NCI-H187 (cell line): ENCODE measurements at places on chromosomes 5 and 9.

GRCh38 chr5:40477856-40478546 lies 201.7 kb upstream of the PTGER4 start:
- DNase-seq: no peak

DNA sequence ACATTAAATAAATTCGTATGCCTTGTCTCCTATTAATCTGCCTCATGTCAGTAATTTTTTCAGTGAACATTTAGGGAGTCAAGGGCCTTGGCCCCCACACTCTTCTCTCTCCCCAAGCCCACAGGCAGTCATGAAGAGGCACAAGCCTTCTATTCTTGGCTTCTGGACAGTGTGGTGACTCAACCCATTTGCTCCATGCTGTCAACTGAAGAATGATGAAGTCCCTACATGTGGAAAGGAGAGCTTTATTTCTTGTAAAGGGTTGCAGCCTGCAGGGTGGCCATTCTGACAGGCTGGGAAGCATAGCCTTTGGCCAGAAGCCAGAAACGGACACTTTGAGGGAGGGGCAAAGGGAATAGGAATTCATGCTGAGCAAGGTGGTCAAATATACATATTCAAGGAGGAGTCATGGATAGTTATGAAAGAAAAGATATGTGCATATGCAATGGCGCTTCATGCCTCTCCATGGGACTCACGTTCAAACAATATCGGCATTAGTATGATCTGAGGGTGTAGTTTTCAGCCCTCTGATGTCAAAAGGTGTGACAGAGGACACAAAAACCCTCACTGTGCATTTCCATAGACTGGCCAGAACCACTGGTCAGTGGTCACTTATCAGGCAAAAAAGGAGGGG lies 31.3 kb downstream of the ANKRA2 start:
- DNase-seq: no peak

GRCh38 chr9:84339962-84340361 lies 596 bp downstream of the SLC28A3 start:
- no peak for DNase-seq

DNA sequence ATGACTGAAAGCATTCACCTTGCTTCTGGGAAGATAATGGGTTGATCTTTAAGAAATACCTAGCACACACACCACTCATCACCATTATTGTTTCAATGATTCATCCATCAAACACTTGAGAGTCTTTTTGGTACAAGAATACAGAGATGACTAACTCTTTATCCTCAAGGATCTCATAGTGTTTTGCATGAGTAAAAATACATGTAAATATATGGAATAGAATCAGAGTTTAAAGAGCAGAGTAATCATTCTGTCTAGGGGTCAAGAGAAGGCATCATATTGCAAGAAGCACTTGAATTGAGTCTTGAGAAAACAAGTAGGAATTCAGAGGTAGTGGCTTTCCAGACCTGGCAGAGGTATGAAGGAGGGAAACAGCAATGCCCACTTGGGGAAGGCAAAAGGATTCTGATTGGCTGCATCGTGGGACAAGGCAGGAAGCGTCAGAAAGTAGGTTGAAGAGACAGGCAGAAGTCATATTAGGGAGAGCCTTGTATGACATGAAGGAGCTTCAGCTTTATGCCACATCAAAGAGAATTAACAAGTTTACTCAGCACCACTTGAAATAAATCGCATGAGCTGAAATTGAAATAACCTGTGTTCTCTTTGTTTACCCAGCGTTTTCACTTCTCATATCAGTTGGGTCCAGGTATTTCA lies 542.5 kb downstream of the TLE1 start:
- DNase-seq: no peak

DNA sequence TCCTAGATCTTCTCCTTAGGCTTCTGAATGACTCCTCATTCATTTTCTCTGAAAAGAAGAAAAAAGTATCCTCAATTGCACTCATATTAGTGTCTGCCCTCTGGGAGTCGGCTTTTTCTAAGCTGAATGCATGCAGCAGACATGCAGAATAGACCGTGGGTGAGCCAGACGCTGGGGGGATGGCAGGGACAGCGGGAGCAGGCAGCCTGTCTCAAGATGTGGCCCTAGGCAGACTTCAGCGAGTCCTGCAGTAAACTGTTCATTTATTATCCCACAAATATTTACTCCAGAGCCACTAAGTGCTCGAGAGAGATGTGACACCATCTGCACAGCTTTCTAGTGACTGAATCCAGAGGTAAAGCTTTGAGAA lies 164.9 kb upstream of the RAI14 start:
- no peak for DNase-seq
